ENCODE measurements at places on chromosomes 7 and 10.
A peak's percentile ranks its signal among the peaks of the same experiment; 100 is the strongest.

- DNase-seq: no peak
Observed at GRCh38 chr7:107469929-107470328, at the start of gene GPR22. Gene GPR22, plus strand, starts transcription at chr7:107470057. Its CDS starts 4,004 bp downstream, at chr7:107474061.

DNA sequence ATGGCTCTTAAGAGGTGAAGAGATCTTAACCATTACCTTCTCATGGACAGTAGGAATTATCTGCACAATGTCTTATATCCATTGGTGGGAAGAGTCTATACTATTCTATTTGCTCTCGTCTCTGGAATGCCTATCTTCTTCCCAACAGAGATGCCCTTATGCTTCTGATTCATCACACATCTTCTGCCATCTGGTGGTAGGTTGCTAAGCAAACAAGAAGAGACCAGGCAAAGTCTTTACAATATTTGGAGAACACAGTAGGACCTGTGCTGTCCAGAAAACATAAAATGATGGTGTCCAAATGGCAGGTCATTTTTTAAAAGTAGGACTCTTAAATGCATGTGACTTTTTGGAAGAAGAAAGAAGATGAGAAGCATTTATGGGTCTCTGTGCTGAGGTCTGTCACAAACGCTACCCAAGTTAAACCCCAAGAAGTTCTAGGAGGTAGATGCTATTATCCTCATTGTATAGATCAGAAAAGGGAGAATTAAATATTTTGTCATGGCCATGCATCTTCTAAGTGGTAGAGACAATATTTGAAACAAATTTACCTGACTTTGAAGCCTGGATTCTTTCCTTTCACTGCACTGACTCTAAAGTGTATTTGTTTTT, 67.8 kb upstream of the NXPH1 start:
- DNase-seq: no peak

DNA sequence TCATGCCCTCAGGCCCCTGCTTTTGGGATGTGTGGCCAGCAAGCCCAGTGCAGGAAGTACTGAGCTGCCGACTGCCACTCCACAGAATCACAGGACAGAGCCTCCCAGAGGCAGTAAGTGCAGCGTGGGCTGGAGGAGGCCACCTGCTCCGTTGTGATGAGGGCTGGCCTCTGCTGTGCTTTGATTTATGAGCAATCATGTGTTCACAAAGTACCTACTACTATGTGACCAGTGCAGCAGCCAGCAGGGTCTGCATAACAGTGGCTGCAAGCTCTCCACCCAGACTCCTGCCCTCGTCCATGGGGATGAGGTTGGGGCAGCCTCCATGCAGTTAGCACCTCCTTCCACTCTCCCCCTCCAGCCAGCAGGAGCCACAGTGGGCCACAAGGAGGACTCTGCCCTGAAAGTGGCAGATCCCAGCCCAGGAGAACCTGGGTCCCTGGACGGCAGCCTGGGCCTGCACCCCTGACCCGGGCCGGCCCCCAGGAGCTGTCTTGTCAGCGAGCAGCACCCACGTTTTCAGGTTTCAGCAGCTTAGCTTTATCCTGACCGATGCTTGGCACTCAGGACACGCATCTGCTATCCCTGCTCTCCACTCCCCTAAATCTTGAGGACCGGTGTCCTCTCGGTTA, 37.7 kb upstream of the INSIG1 start:
- DNase-seq: no peak

GRCh38 chr7:11620406-11621253, 211.4 kb downstream of the THSD7A start:
- DNase-seq: no peak

DNA sequence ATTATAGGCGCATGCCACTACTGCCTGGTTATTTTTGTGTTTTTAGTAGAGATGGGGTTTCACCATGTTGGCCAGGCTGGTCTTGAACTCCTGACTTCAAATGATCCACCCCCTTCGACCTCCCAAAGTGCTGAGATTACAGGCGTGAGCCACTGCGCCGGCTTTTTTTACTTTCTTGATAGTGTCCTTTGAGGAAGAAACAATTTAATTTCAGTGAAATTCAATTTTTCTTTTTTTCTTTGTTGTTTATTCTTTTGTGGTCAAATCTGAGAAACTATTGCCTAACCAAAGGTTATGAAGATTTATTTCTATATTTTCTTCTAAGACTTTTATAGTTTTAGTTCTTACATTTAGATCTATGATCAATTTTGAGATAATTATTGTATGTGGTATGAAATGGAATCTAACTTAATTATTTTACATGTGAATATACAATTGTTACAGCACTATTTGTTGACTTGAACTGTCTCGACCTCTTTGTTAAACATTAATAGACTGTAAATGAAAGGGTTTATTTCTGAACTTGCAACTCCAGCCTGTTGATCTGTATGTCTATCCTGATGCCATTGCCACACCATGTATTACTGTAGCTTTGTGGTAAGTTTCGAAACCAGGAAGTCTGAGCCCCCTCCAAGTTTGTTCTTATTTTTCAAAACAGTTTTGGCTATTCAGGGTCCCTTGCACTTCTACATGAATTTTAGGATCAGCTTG, 19.8 kb upstream of the RASSF4 start:
- DNase-seq: no peak

DNA sequence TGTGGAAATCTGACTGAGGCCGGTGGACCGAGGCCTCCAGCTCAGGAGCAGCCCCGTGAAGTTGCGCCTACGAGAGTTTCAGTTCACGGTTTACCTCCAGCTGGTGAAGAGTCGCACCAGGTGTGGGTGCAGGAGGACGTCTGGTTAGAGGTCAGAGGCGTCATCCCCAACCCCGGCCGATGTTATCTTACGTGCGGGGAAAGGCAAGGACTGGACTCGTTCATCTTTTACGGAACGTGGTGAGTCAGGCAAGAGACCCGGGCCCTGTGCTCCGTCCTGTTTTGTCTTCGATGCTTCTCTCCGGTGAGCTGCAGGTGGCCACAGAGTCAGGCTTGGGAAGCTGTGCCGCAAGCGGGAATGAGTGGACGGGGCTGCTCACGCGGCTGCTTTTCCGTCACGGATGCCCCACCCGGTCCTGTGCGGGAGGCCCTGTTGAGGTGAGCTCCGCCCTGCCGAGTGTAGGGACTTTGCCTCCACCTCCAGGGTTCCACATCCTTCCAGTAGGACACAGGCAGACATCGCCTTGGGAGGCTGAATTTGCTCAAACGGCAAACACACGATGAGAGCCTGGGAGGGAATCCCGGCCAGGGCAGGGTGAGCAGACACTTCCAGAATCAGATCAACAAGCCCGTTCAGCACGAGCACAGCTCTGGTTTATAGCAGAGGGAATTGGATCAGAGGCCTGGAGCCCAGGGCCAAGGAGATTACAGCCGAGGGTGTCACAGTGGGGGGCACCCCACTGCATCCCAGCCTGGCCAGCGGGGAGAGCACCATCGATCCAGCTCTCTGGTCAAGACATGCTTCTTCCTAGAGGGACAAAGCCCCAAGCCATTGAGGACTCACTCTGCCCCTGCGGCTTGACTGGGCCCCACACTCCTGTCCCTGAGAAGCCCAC, 50.1 kb upstream of the INPP5A start:
- no peak for DNase-seq

DNA sequence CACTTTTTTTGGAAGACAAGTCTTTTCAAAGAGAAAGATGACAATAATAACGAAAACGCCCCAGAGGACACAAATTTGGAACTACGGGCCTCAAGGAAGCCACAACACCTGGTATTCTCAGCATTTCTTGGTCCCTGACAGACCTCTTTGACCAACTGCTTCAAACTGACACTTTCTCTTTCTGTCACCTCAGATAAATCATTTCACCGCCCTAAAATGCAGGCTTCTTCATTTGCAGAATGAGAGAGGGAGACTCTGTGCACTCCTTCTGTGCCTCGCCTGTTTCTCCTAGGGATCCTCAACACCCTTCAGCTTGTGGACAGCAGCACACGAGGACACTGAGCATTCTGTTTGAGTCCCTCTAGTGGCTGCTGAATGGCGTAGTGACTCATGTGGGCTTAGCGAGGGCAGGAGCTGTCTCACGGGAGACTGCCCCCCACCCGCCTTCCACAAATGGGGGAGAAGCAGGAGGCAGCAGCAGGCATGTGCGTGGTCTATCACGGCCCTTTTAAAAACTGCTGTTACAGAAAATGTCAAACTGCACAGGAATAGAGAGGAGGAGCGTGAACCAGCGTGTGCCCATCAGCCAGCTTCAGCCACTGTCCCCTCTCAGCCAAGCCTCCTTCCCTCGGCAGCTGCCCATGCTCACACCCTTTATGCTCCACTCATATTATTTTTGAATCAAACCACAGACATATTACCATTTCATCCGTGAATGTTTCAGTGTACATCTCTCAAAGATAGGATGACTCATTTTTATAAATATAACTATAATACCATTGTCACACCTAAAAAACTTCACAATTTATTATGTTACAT, 41.4 kb downstream of the GSDME start:
- DNase-seq: no peak

DNA sequence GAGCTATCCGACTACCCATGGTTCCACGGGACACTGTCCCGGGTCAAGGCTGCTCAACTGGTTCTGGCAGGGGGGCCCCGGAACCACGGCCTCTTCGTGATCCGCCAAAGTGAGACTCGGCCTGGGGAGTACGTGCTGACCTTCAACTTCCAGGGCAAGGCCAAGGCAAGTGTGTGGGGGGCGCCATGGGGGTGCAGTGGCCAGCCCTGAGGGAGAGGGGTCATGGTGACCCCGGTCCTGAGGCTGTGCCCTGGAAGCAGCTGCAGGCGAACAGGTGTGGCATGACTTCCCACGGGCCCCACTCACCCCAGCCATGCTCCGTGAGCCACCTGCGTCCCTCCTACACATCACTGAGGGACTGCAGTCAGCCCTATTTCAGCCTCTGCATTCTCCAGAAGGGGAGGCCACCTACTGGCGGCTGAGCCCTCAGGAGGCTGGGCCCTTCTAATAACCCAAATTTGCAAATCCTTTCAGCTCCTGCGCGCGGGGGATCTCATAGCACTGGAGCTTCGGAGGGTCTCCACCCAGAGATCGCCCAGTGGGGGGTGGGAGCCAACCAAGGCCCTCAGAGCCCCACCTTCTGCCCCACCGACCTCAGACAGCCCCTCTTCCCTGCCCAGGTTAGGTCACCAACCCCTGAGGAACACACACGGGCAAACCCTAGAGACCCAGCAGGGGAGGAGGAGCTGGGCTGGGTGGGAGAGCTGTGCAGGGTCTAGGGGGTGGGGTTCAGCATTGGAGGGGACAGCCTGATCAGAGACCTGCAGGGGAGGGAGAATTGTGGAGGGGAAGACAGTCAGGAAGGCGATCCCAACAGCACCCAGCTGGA, 30.8 kb downstream of the SH2B2 start:
- no peak for DNase-seq

DNA sequence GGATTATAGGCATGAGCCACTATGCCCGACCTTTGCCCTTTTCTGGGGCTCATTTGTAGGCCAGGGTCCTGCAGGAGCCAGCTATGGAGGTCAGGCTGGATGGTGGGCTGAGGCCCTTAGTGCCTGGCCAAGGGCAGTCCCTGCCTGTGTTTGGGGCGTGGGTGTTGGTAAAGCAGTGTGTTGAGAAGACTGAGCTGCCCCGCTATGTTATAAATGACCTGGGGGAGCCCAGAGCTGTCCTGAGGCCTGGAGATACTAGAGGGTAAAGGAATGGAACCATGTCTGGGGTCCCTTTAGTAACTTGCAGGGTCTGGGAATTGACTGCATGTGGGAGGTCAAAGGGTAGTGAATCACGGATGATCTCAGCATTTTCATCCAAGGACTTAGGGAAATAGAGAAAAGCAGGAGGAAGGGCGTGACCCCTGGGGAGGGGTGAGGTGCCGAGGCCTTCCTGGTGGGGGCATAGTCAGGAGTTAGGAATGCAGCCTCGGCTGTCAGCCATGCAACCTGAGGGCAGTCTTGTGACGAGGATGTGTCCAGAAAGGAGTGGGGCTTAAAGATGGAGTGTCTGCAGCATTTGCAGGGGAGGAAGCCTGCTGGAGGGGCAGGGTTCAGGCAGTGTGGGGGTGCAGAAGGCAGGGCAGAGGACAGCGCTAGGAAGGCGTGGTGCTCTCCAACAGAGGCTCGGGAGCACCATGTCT, 31.5 kb downstream of the TMEM248 start:
- peak; percentile 17 for DNase-seq

- no peak for DNase-seq
Observed at GRCh38 chr10:79049931-79050895, 18.6 kb upstream of the ZMIZ1 start.

DNA sequence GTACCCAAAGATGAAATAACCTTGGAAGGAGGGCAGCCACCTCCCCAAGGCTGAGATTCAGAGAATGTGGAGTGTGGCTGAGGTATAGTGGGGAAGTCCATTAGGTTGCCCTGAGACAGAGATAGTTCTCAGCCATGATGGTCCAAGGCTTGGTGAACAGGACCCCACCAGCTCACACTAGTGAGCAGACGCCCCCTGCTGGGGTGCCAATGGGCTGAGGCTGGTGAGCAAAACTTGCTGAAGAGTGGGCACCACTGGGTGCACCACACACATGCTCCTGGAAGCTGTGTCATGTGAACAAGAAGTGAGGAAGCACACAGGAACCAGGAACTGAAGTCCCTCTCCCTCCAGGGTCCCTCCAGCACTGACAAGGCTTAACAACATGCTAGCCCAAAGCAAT, 8.9 kb downstream of the FBXL13 start:
- no peak for DNase-seq

- DNase-seq: no peak
Observed at GRCh38 chr10:56316603-56317002, 44.5 kb downstream of the ZWINT start.

GRCh38 chr10:22453320-22453719, 108.0 kb downstream of the SPAG6 start:
- no peak for DNase-seq

DNA sequence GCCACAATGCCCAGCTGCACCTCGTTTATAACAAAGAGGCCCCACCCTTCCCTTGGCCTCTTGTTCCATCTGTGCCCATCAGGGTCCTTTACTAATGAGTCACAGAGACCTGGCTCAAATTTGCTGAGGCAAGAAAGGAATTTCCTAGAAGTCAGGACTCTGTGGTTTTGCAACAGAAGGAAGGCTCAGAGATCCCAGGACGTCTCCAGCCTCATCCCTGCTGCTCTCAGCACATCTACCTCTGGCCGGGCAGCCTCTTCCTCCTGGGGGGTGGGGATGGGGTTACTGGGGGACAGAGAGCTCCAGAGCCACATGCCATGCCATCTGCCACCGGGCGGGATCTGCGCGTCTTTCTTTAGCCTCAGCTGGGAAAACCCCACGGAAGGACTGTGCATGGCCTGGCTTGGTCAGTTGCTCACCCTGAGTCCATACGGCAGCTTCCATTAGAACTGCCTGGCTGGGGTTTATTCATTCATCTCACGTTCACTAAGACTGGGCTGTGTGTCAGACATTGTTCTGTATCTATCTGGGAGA, 41.9 kb upstream of the PSMG3 start:
- DNase-seq: peak; percentile 31

GRCh38 chr10:19888061-19888660, 71.9 kb downstream of the PLXDC2 start:
- DNase-seq: no peak

GRCh38 chr7:730501-731439, 3.7 kb upstream of the PRKAR1B start:
- no peak for DNase-seq

- no peak for DNase-seq
Observed at GRCh38 chr10:30043476-30044270, 15.7 kb downstream of the JCAD start.

- DNase-seq: no peak
Observed at GRCh38 chr7:115533785-115534184, 496.8 kb downstream of the TFEC start.

- DNase-seq: no peak
Observed at GRCh38 chr10:10644676-10645385, 372.8 kb upstream of the CELF2 start.

- peak; percentile 75 for DNase-seq
Observed at GRCh38 chr7:29285444-29285793, 90.8 kb downstream of the CHN2 start.

GRCh38 chr7:4460597-4460996, 221.5 kb upstream of the FOXK1 start:
- no peak for DNase-seq

- no peak for DNase-seq
Observed at GRCh38 chr7:16423761-16424160, 2.4 kb upstream of the CRPPA start.

Data from non-pigmented ciliary epithelial cell (primary cell).